ENCODE measurements at places on chromosomes 5 and 9.

DNA sequence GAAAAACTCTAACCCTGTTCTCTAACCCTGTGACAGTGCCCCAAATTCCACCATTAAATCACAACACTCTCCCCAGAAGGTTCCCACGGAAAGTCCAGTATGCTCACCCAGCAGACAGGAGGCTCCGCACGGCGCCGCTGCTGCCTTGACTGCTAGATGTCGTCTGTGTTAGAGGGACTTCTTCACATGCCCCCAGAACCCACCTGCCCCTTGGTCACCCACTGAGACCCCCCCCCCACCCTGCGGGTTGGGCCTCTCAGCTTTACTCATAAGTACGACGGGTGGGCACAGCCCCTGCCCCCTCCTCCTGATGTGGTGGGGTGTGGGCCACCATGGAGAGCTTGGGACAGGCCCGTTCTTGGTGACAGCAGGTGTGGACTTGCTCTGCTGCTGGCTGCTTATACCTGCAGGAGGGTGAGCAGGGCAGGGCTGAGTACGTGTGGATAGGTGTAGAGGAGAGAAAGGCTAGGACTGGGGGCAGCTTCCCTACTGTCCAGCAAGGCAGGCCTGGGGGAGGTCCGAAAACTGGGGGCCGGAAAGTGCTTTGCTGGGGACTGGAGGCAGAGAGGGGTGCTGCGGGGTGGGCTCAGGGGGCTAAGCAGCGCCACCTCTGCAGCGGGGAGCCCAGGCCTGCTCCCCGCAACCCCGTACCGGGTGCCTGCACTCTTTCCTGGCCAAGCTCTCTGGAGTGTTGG, 57.5 kb upstream of the OLFM1 start:
- no peak for DNase-seq

- DNase-seq = no peak
Measured at GRCh38 chr5:173003360-173003759, 19.8 kb downstream of the ATP6V0E1 start.

DNA sequence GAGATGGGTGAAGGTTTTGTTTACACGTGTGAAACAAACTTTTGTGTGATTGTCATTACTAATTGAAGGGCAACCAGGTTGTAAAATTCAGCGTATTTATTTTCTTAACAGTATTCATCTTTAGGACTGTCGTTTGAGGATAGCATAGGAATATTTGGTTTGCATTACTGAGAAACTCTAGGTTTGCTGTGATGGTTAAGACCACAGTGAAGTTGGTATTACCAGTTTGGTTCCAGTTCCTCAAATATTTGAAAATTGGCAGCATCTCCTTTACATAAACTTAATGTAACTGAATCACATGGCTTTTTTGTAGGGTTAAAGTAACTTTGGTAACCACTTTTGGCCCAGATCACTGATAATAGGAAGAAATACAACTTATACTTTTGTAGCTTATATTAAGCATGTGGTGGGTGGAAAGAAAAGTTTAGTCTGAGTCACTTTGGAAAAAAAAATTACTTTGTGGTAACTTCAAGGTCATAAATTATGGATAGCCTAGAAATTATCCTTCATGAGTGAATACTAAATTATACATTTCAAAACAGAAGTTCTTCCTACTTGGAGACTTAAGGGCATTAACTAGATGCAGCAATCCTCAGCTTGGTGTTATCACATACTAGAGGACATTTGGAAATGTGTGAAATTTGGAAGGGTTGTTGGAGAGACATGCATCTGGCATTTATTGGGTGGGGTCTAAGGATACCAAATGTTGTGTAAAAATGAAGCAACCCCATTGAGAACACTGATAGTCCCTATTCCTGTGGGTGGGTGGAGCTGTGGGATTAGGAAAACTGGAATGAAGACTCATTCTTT, 33.9 kb downstream of the G3BP1 start:
- no peak for DNase-seq

DNA sequence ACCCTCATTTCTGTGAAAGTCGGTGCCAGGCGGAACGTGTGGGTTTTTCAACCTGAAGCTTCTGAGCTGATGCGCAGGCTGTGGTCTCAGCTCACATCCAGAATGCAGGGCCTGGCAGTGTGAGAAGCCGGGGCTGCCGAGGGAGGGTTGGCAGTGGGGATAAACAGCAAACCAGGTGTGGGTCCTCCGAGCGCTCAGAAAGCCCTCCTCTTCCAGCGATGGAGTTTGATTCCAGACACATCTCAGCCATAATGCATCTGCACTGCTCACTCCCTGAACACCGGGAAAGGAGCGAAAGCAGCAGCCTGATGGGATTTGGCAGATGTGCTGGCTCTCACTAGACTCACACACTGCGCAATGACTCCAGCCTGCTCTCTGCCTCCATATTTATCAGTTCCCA, 280.1 kb downstream of the HSPA4 start:
- DNase-seq = no peak

DNA sequence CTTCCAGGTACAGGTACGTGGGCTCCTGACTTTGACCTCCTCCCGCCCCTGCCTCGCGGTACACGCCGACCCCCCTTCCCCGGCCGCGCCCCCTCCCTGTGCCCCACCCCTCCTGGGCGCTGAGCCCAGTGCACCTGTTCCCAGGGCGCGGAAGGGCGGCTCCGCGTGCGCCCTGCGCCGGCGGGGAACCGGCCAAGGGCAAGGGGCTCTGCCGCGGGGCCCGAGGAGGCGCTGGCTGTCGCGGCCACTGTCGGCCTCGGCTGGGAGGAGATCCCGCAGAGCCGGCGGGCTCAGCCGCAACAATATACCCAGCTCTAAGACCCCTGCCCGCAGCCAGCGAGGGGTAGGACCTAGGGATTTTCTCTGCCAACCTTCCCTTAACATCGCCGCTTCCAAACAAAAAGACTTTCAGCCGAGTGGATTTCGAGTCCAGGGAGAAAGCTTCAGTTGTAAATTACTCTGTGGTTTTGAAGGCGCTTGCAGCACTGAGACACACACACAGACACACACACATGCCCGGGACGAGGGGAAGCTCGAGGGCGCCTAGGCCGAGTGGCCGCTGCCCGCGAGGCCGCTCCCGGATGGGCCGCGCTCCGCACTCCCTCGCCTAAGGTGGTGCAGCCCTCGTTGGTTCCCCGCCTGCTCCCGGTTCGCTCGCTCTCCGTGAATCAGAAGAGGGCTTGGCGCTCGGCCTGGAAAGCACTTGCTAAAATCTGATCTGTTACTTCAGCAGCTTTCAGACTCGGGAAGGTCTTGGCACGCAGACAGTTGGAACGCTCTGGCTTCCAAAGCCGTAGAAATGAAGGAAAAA, 1.2 kb downstream of the FGF18 start:
- no peak for DNase-seq

DNA sequence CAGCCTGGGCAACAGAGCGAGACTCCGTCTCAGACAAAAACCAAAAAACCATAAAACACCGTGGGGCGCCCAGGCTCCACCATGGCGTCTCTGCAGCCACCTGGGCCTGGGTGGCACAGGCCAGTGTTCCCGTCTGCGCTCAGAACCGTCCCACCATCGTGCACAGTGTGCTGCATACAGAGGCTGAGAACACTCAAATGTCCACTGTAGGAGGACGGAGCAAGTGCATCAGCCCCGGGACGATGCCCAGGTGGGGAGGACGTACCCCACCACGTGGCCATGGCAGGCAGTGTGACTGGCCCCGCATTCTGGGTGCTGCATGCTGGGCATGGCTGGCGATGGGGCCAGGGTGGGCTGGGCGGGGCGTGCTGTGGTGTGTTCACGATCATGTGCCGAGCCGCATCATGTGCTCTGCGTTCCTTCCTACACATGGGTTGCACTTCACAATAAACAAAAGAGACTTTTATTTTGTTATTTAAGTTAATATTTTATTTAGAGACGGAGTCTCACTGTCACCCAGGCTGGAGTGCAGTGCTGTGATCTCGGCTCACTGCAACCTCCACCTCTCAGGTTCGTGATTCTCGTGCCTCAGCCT, 37.8 kb downstream of the EXD3 start:
- no peak for DNase-seq

- DNase-seq = no peak
Measured at GRCh38 chr9:131585375-131585774, 40.1 kb downstream of the PRRT1B start.

GRCh38 chr5:56735849-56736641, 79.3 kb upstream of the MAP3K1 start:
- no peak for DNase-seq

All from neuronal stem cell (in vitro differentiated cells).